Thymus (tissue), 14 donors: ENCODE measurements at places on chromosomes 1 and 21. TPM values are rescaled to one million over a fixed set of nuclear protein-coding genes. Genes with fewer than 3 reads are reported as not detected.
A peak's percentile ranks its signal among the peaks of the same experiment; 100 is the strongest.

- H3K36me3 ChIP-seq, result no peaks in the 10 kb centered on the region
- H3K27me3 ChIP-seq, result no peaks in the 10 kb centered on the region
- H3K4me3 ChIP-seq, result no peak overlapping the region
- no peak for DNase-seq
Measured at GRCh38 chr1:96222701-96223100, 498.9 kb upstream of the PTBP2 start.

DNA sequence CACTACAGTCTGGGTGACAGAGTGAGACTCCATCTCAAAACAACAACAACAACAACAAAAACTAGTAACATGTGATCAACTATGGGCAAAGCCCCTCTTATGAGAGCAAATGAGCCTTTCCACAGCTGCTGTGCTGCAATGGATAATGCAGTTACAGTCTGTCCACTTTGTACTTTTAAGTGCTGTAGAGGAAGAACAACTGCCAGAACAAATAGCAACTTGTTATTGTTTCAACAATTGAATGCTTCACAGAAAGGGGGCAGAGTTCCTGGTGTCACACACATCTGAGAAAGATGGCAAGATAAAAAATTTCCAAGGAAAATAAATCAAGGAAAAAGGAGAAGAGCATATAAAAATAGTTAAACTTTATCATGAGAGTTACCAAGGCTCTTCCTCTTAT is 243.6 kb upstream of the DMRTA2 start:
- H3K27me3 ChIP-seq, result no peaks in the 10 kb centered on the region
- H3K27ac ChIP-seq, result no peak overlapping the region
- no peaks in the 10 kb centered on the region for H3K4me1 ChIP-seq
- DNase-seq, result no peak
- H3K4me3 ChIP-seq, result no peak overlapping the region

DNA sequence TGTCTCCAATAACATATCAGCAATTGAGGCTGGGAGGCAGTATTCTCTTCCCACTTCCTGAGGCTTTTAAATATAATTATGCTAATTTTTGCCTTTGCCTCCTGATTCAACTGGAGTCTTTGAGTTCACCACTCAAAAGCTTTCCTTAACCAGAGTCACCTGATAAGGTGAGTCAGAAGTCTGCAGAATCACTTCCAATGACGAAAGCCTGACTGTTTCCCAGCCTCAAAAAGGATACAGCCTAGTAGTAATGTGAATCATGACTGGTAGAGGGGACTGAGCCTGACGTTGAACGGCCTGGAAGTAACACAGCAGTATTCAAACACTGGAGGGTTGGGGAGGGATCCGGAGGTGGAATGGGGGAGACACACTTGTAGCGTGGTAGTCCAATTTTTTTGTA is 10.4 kb upstream of the MRPL9 start:
- H3K36me3 ChIP-seq, result peaks cover 17% of the 10 kb centered on the region
- no peaks in the 10 kb centered on the region for H3K4me1 ChIP-seq
- no peak overlapping the region for H3K27ac ChIP-seq

DNA sequence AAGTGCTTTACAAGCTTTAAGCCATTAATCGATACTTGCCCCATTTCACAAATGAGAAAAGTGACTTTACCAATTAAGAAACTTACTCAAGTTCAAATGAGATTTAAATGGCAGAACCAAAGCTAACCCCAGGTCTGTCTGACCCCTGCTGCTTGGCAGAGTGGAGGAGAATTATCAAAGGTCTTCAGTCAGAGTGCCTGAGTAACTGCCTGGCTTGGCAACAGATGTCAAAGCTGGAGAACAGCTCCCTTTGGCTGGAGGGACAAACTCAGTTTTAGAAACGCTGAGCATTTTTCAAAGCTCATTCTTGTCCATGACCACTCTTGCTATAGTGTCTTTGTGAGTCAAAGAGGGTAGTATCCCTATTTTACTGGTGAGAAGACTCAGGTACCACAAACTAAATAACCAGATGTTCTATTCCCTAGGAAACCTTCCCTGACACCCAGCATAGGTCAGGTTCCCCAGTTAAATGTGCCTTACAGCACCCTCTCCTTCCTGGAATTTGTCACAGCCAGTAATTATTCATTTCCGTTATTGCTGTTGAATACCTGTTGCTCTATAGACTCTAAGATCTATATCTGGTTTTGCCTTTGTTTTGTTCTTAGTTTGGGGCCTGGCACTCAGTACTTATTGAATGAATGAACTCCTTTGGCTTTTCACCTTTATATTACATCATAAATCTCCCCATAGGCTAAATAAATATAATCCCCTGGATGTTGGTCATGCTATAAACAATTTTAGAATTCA is 5.0 kb upstream of the BCAR3 start:
- H3K4me1 ChIP-seq, result peaks cover 14% of the 10 kb centered on the region
- no peak overlapping the region for H3K4me3 ChIP-seq
- no peak overlapping the region for H3K27ac ChIP-seq
- no peaks in the 10 kb centered on the region for H3K36me3 ChIP-seq

DNA sequence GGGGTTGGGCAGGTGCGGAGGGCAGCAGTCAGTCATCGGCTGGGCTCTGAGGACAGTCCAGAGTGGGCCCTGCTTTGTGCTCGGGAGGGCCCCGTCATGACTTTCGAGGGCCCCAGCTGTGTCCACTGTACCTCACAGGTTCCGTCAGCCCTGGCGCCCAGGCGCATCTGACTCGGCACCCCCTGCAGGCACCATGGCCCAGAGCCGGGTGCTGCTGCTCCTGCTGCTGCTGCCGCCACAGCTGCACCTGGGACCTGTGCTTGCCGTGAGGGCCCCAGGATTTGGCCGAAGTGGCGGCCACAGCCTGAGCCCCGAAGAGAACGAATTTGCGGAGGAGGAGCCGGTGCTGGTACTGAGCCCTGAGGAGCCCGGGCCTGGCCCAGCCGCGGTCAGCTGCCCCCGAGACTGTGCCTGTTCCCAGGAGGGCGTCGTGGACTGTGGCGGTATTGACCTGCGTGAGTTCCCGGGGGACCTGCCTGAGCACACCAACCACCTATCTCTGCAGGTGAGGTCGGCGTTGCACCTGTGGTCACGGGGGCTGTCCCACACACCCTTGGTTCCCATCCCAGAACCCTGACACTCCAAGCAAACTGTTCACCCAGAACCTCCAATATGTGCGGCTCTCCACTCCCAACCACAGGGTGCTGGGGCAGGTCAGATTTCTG is 7.8 kb downstream of the PODN start:
- no peaks in the 10 kb centered on the region for H3K36me3 ChIP-seq
- no peak overlapping the region for H3K27ac ChIP-seq
- DNase-seq, result no peak
- H3K4me3 ChIP-seq, result no peak overlapping the region
- H3K4me1 ChIP-seq, result no peaks in the 10 kb centered on the region

DNA sequence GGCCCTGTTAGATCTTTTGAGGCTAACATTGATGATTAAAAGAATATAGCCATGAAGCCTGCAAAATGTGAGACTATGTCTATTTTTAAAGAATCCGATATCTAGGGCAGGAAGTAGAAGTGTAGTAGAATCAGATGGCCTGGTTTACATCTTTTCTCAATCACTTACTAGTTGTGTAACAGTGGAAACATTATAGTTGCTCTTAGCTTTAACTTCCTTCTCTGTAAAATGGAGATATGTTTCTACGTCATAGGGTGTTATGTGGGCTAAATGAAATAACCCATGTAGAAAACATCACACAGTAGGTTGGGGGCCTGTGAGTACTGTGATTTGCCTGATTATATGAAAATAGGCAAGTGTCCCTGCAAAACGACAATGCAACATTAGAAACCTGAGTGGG is 4.4 kb upstream of the IGFN1 start:
- H3K4me1 ChIP-seq, result peaks cover 13% of the 10 kb centered on the region
- no peaks in the 10 kb centered on the region for H3K27me3 ChIP-seq
- no peak overlapping the region for H3K27ac ChIP-seq

GRCh38 chr1:199223936-199224335 is 585.1 kb downstream of the PTPRC start:
- H3K27ac ChIP-seq, result no peak overlapping the region
- H3K27me3 ChIP-seq, result no peaks in the 10 kb centered on the region
- no peak overlapping the region for H3K4me3 ChIP-seq
- no peak for DNase-seq
- H3K4me1 ChIP-seq, result peaks cover 16% of the 10 kb centered on the region

DNA sequence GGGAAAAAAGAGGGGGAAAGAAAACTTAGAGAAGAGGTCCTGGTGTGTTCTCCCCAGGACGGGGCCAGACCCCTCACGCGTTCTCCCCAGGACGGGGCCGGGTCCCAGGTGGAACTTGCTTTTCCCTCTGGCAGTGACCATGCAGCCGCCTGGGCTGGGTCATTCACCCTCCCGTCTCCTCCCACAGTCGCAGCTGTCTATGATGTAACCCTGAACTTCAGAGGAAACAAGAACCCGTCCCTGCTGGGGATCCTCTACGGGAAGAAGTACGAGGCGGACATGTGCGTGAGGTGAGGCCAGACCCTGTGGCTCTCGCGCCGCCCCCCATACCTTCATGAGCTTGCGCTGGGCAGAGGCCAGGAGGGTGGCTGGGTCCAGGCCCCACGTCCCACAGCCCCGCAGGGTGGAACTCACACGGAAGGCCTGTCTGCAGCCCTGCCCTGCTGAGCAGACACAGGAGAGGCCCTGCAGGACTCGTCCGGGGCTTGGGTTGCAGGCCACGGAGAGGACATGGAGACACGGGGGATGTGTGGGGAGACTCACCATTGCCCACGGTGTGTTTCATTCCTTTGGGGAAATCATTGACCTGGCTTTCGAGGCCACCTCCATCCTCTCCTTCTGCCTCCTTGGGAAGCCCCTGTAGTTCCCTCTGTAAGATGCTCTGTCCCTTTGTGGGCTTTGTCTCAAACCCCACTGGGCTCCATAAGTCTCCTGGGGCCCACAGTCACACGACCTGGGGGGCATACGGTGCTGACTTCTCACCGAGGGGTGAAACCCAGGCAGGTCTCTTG is 40.7 kb upstream of the TRAPPC10 start:
- DNase-seq, result no peak
- no peak overlapping the region for H3K4me3 ChIP-seq
- H3K27me3 ChIP-seq, result no peaks in the 10 kb centered on the region

GRCh38 chr1:52771384-52771783 is 45.1 kb downstream of the ZYG11B start:
- no peak overlapping the region for H3K27ac ChIP-seq
- DNase-seq, result no peak
- H3K4me1 ChIP-seq, result no peaks in the 10 kb centered on the region
- no peaks in the 10 kb centered on the region for H3K27me3 ChIP-seq
- no peak overlapping the region for H3K4me3 ChIP-seq

DNA sequence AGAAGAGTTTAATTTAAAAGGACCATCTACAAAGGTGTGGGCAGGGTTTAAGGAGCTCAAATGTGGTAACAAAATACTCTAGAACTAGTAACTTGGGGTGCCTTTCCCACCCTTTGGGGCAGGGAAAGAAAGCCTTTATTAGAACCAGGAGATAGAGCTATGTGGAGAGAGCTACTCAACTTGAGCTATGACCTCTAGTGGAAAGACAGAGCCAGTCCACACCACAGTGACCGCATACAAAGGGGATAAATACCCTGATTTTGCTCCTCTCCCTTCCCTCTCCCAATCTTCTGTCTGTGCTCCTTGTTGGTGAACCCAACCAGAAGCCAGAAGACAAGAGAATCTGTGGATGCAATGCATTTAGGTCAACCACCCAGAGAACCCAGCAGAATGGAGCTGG is 54.4 kb upstream of the JAK1 start:
- DNase-seq, result no peak
- H3K4me3 ChIP-seq, result no peak overlapping the region
- no peaks in the 10 kb centered on the region for H3K36me3 ChIP-seq
- no peaks in the 10 kb centered on the region for H3K4me1 ChIP-seq
- no peak overlapping the region for H3K27ac ChIP-seq
- H3K27me3 ChIP-seq, result no peaks in the 10 kb centered on the region

- H3K27ac ChIP-seq, result peak overlapping the region; percentile 19
- H3K4me3 ChIP-seq, result no peak overlapping the region
- H3K36me3 ChIP-seq, result peaks cover 4% of the 10 kb centered on the region
- no peak for DNase-seq
Measured at GRCh38 chr21:36149788-36150711, 6.6 kb upstream of the DOP1B start.

DNA sequence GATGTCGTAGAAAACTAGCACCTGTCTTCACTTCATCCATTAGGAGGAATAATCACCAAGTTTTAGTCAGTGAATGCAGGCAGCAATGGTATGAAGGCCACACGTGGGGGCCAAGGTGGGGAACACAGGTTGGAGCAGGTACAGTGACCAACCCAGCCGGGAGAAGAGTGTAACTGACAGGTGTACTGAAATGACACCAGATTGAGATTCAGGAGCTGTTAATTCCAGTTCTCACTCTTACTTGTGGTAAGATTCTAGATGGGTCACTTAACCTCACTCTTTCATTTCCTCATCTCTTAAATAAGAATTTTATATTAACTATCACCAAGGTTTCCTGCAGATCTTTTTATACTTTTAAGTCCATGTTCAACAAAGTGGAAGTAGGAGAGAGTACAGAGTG is 206.2 kb upstream of the PTBP2 start:
- no peaks in the 10 kb centered on the region for H3K27me3 ChIP-seq
- H3K36me3 ChIP-seq, result no peaks in the 10 kb centered on the region

RIPPLY3 gene
- 0.05 TPM for total RNA-seq

ADORA1 gene
- 0.28 TPM for total RNA-seq

CCDC27 gene
- total RNA-seq, result not detected

CACNA1S gene
- total RNA-seq, result 0.09 TPM

VSIG8 gene
- 0.24 TPM for total RNA-seq

TNNI3K gene
- 0.61 TPM for total RNA-seq

CNR2 gene
- total RNA-seq, result 1.5 TPM

THEM4 gene
- total RNA-seq, result 6.9 TPM

SLC25A33 gene
- total RNA-seq, result 4.6 TPM
